ENCODE measurements at places on chromosomes 5 and 9.

GRCh38 chr9:113593682-113594281 lies 130.3 kb downstream of the RGS3 start:
- peak; percentile 39 for DNase-seq

DNA sequence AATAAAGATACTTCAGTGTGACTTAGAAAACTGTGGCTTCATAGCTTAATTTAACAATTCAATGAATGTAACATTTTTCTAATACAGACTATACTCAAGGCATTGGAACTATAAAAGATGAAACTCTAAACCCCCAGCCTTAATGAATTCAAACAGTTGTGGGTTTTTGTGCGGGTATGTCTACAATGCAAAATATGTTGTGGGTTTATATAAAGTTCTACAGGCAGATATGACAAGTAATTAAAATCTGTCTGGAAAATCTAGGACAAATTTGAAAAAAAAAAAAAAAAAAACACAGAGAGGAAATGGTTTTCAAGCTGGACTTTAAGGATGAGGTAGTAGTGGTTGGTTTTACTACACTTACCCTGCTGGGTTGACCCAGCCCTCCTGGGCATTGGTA lies 467.5 kb upstream of the TLE4 start:
- no peak for DNase-seq

- DNase-seq = no peak
Observed at GRCh38 chr9:136059851-136060670, 35.0 kb downstream of the NACC2 start.

DNA sequence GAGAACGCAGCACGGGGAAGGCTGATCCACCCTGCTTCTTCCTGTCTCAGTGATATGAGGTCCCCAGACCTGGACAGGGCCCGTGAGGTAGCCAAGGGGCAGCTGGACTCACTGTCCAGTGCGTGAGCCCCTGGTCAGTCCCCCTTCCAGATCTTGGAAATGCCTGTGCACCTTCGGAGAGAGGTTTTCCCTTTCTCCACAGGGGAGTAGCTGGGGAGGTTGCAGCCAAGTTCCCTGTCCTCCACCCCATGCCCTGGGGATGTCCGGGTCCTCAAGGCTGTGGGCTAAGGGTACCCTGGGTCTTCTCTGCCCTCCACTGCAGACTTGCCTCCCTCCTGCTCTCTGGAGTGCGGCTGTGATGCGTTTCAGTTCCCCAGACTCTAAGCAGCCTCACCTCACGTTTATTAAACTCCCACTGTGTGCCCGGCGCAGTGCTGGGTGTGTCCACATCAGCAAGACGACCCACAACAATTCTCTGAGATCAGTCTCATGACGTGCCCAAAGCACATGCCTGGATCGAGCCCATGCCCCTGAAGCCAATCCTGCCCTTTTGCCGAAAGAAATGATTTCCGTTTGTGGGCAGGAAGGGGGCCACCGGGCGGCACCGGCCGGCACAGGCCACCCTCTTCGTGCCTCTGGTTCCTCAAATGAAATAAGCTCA lies 101.3 kb upstream of the PHYKPL start:
- no peak for DNase-seq

GRCh38 chr5:4941957-4942830 lies 197.9 kb upstream of the ADAMTS16 start:
- peak; percentile 21 for DNase-seq

GRCh38 chr9:71223953-71224538 lies 102.6 kb upstream of the TRPM3 start:
- DNase-seq = no peak

DNA sequence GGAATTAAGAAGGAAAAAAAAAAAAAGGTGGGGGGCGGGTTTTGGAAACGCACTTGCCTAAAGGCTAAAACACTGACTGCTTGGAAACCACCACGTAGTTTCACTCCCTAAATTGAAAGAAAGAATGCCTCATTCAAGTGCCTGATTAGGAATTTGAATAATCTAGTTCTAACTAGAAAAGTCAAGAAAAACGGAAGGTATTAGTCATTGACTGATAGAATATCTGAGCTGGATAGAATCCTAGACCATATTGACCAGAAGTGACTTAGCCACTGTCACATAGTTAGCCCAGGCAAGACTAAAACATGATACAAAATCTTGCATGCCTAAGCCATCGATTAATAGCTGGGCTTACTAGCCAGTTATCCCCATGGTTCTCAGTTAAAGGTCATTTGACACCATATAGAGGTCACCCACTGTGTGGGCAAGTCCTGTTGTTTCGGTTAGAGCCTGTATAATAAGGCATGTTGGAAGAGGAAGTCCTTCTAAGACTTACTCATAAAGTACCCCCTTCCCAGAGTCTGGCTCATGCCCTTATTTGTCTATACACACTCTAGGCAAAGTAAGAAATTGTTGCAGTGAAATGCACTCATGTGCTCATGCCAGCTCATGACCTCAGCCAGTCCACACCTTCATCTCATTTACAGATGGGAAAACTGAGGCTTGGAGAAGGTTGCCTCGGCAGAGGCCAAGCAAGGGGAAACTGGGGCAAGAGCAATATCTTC lies 40.2 kb downstream of the SH3RF2 start:
- no peak for DNase-seq

- DNase-seq = no peak
Observed at GRCh38 chr9:91036356-91036755, 234.7 kb downstream of the SYK start.

DNA sequence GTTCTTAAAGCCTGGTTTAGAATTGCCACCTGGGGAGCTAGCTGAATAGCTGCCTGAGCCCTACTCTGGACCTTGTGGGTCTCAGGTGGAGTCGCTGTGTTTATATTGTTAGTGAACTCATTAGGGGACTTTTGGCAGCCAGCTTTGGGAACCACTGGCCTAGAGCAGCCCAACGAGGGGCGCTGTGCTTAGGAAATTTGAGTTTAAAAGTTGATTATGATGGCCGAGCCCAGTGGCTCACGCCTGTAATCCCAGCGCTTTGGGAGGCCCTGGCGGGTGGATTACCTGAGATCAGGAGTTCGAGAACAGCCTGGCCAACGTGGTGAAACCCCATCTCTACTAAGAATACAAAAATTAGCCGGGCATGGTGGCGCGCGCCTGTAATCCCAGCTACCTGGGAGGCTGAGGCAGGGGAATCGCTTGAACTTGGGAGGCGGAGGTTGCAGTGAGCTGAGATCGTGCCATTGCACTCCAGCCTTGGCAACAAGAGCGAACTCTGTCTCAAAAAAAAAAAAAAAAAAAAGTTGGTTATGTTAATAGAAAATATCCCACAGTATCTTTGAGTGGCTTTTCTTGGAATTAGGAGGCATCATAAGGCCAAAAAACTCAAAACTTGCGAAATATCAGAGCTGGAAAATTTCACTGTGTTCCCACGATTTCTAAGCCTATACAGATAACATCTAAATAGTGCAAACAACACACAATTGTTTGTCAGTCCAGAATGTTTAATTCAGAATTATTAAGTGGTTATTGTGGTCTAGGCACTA lies 809 bp downstream of the MCCC2 start:
- DNase-seq = peak; percentile 18

DNA sequence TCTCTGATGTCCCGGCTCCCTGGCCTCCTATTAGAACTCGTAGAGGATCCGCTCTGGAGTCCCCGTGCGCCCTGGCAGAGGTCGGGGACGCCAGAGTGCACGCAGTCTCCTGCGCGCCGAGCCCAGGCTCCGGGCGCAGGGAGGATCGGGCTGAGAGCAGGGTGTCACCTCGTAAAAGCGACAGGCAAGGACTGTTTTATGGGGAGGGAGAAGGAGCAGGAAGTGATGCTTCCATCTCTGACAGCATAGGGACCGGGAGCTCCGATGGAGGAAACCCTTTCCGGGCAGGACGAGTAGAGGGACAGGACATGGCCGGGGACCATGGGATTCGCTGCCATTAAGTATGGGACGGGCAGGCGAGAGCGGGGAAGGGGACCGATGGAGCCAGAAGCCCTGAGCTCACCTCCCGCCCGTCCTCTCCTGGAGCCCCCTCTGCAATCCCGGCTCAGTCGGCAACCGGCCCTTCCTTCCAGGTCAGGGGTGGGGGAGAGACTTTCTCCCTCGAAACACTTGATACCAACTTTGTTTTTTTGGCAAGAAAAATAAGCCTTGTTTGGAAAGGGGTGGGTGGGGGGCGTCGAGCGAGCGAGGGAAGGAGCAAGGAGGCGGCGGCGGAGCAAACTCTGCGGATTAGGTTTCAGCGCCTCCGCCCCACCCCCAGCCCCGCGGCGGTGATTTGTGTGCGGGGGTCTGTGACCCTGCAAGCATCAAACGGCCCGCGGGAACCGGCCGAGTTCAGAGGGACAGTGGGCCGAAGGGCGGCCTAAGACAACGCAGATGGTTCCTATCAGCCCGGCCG lies 12.6 kb downstream of the LMX1B start:
- no peak for DNase-seq

GRCh38 chr5:78549043-78549442 lies 99.5 kb downstream of the LHFPL2 start:
- DNase-seq = no peak

DNA sequence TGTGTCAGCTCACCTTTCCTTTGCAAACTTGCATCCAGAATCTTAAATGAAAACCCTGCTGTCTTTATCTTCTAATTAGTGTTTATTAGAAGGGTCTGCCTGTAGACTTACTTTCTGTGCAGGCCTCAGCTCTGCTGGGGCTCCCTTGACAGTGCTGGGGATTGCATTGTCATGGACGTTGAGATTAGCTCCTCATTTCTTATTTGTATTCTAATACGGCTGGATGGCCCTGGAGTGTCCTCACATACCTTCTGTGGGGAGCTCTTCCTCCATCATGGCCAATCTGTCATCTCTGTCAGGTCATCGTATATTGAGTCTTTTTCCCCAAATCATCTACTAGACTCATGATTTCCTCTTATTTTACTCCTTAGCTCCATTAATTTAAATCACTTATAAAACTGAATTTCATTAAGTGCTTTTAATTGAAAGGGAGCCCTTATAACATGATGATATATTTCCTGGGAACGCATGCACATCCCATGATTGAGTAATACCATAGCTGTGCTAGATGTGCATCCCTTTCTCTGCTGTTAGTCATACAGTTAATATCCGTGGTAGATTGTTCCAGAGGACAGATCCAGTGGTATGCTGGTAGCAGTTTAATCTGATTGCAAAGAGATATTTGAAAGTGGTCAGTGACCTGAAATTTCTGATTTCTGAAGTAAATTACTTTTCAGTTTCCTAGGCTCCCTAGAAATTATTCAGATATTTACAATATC lies 61.6 kb downstream of the ICE1 start:
- DNase-seq = no peak

GRCh38 chr9:79895232-79895631 lies 323.5 kb downstream of the TLE4 start:
- no peak for DNase-seq

GRCh38 chr5:40689438-40689837 lies 9.7 kb downstream of the PTGER4 start:
- peak; percentile 69 for DNase-seq

DNA sequence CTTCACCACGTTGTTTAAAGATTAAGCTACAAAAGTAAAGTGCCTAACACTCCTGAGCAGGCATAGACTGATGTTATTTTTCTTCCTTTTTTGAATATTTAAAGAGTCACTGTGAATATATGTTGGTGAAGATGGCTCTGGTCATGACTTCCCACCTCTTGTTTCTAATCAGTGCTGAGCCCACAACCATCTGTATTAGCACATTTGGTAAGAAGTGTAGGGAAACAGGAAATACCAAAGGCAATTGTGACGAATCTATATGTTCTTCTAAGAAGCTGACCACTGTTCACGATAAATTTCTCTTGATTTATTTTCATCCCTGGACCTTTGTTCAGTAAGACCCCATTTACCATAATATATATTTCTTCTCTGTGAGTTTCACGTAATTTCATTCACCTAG lies 108.3 kb upstream of the PCA3 start:
- no peak for DNase-seq

- no peak for DNase-seq
Observed at GRCh38 chr9:76897804-76898525, 7.9 kb downstream of the PRUNE2 start.

- DNase-seq = peak; percentile 22
Observed at GRCh38 chr9:78601957-78602565, 305.1 kb downstream of the PSAT1 start.

- DNase-seq = no peak
Observed at GRCh38 chr9:83304686-83305085, 233.5 kb downstream of the FRMD3 start.

GRCh38 chr9:98602839-98603500 lies 105.8 kb downstream of the GABBR2 start:
- DNase-seq = no peak

DNA sequence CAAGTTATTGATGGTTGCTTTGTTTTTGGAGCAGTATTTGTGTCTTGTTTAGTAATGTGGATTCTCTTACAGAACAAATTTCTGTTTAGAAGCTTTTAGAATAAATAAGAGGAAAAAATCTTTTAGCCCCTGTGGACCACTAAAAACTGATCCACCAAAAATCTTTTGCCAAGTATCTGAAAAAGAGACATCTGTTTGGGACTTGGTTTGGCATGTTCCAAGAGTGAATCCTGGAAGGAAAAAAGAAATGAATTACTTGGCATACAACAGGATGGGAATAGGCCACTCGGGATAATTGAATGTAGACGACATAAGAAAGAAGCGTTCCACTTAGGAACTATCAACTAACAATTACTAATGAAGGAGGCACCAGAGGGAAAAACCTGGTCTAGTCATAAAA lies 1350.1 kb upstream of the C9orf72 start:
- no peak for DNase-seq

DNA sequence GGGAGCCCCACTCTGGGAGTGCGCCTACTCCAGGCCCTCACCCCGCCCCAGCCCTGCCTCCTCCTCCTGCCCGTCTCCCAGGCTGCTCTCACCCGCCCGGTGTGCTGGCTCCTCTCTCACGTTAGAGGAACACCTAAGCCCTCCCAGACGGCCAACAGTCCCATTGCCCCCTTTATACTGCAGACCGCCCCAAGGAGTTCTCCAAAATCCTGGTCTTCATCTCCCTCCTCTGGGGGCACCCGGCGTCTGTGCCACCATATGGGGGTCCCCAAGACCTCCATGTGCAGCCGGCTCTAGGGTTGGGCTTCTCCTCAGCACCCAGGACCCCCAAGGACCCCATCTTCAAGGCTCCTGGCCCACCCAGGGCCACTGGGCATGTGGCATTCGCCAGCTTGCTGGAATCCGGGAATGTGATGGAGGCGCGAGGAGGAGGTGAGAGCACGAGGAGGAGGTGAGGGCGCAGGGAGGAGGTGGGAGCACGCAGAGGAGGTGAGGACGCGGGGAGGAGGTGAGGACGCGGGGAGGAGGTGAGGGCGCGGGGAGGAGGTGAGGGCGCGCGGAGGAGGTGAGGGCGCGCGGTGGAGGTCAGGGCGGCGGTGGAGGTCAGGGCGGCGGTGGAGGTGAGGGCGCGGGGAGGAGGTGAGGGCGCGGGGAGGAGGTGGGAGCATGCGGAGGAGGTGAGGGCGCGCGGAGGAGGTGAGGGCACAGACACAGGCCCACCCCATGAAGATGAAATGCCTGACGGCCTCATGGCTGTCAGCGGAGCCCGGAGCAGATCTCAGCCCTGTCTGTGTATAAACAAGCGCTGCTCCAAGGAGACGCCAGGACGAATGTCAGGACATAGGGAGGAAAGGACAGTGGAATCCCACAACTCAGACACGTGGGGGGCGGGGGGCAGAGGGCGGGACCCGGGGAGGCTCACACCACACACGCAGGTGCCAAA lies 41.2 kb downstream of the EXD3 start:
- DNase-seq = no peak

GRCh38 chr5:41983284-41983683 lies 58.2 kb downstream of the FBXO4 start:
- DNase-seq = no peak

- no peak for DNase-seq
Observed at GRCh38 chr5:173757403-173758209, 130.5 kb upstream of the CPEB4 start.

GRCh38 chr9:127918183-127919107 lies 1.6 kb upstream of the ST6GALNAC4 start:
- no peak for DNase-seq

GRCh38 chr9:92978345-92978875 lies 31.1 kb downstream of the FGD3 start:
- DNase-seq = no peak
